ENCODE measurements at places on chromosomes 12 and 14.

- DNase-seq, result peak; percentile 97
Measured at GRCh38 chr12:95003213-95003920, at the start of gene NDUFA12. Gene NDUFA12, minus strand, starts transcription at chr12:95003697. Its CDS starts 17 bp downstream, at chr12:95003680.

GRCh38 chr14:92692822-92693226 lies 55.6 kb downstream of the LGMN start:
- DNase-seq, result no peak

DNA sequence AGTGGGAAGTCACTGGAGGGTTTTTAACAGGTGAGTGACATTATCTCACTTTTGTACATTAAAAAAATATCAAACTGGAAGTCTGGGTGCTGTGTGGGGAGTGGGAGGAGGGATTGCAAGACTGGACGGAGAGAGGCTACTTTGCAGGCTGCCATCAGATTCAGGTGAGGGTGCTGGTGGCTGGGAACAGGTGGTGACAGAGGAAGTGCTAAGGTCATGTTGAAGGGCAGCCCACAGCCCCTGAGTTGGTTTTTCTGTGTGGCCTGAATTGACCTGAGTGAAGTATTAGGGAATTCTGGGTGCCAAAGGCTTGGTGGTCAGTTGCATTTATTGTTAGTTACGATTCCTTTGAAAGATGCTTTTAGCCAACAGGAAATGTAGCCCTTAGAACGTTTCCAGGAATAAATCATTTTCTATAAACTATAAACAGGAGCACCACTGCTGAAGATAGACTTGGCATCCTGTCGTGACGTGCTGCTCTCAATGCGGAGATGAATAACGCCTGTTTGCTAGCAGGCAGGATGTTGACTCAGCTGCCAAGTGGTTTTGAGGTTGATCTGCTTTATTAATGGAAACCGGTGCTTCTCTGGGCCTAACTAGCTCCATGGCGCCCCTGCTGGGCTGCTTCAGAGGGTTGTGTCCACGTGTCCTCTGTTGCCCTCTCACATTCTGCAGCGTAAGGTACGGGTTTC lies 707.5 kb upstream of the TMEM132C start:
- DNase-seq, result peak; percentile 73

DNA sequence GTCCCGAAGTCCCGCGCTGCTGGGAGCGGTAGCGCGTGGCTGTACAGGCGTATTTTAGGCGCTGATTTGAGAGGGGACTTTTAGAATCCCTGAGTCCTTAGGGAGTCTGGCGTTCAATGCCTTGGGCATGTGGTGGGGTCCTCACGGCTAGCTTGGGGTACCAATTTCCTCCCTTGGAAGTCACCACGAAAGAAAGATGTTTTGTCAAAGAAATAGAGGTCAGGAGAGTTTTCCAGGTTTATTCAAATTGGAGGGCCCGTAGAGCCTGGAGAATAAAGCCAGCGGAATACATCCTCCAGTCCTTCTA lies 63.9 kb downstream of the KLHL28 start:
- no peak for DNase-seq

DNA sequence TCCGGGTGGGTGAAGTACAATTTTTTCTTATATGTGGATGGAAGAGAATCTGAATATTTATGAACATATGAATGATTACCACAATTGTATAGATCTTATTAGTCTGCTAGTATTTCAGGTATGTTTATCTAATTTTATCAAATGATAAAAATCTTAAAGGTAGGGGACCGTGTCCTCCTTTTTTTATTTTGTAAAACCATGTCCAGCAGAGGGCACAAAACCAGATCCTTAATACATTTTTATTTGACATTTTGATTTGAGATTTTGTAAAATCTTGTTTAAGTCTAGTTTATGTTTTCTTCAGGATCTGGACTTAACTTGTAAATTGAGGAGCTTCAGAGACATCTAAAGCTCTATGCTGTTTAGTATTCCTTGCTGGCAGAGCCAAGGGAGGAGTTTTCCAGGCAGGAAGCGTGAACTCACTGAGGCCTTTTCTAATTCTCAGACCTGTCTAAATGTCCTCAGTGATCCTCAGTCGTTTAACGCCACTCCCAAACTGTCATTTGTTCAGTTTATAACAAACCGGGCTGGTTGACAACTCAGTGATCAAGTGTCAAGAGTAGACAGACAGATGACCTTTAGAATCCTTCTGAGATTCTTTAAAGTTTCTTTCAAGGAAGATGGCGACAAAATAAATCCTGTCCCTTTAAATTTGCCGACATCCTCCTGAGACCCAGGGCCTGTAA lies 263.9 kb downstream of the KTN1 start:
- DNase-seq, result peak; percentile 24

DNA sequence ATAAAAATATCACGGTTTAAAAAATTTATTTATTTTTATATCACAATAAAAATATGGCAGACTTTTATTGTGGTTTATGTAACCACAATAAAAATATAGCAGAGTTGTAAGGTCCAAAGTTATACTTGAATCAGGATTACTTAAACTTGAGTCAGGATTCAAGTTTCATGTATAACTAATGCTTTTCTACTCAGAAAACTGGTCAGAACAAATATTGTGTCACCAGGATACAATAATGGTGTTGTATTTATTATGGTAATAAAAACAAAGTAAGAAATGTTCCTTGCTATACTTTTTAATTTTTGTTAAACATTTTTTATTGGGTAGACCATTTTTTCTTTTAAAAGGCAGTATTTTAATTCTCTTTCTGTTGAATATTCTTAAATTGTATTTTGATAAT lies 29.2 kb upstream of the EPS8 start:
- DNase-seq, result no peak

DNA sequence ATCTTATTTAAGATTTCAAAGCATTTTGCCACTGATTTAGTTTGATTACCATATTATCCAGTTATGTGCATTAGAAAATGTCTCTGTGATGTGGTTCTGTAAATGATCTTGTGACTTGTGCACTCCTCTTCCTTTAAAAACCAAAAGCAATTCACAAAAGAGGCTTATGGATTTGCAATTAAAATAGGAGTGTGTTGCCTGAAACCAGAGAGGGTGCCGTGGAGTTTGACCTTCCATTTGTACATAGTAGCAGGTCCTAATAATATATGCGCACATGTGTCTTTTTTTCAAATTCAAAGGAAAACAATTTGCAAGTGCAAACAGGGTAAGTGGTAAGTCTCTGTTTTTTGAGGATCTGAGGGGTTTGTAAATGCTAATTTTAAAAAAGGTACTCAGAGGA lies 470.9 kb downstream of the VRK1 start:
- DNase-seq, result no peak

GRCh38 chr14:100622708-100623485 lies 35.7 kb upstream of the BEGAIN start:
- no peak for DNase-seq

DNA sequence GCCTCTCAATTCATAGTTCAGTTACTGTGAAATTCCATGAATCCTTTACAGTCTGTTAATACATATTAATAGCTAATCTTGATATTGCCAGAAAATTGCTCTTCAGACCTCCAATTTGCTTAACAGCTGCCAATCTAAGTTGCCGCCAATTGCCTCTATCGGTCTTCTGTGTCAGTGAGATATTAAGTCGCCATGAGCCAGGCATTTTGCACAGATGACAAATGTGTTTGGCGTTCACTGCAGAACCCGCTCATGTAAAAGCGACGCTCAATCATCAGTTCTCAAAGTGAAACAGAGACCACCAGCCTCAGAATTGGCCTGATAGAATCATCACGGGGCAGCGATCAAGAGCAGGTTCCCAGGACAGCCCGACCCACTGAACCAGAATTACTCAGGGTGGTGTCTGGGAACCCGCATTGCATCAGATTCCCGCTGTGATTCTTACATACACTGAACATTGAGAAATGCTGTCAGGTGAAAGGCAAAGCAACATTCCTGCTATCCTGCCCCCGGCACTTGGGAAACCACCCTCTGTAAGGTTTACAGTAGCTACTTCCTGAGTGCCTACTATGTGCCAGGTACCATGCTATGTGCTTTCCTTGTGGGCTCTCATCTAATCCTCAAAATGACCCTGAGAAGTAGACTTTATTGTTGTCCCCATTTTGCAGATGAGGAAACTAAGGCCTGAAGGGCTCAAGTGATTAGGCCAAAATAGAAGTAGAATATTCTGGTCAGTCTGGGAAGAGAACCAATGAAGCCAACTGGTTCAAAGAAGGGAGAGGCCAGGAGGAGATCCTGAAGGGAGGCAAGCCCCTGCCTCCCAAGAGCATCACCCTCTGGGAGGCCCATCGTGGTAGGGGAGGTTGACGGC lies 216.4 kb downstream of the SLC41A2 start:
- DNase-seq, result no peak

DNA sequence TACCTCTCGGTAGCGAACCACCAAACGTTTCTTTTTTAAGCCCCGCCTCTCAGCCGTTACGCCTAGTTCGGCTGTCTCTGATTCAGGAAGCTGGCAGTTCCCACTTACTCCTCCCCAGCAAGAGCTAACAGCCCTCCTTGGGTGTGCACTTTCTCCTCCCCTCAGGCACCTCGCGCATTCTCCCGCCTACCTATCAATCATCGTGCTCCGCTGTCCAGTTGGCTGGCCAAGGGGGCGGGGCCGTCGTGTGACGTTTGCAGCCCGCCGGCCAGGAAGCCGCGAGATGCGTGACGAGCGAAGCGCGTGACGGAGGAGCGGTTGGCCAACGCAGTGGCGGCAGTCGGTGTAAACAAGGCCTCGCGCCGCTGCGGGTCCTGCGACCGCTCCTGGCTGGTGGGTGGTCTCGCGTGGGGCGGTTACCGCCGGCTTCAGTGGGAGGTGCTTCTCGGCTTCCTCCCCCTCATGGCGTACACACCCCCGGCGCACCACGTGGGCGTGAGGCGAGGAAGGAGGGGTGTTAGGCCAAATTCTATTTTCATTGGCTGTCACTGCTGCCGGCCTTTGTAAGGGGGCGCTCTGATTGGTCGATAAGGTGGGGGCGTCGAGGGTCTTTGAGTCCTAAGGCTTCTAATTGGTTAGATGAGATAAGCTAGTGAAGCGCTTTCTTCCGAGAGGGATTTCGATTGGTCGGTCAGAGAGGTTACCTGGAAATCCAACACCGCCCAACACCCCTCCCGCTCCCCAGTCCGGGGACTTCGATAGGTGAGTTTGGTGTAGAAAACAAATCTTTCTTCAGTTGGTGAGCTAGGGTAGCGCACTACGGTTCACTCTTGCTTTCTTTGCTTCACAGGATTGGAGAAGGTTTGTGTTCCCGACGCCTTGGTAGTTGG lies at the start of the genes DCAF11 and NRL:
DCAF11 (plus strand) TSS at position 246 of the 890 bp plus-strand sequence. CDS start 818 bp downstream, outside the sequence.
NRL (minus strand) TSS at position 418 of the 890 bp plus-strand sequence. CDS start 32,101 bp downstream, outside the sequence.
- DNase-seq, result peak; percentile 97

GRCh38 chr12:47767216-47767724 lies 5.8 kb upstream of the SLC48A1 start:
- DNase-seq, result no peak

GRCh38 chr14:91867316-91867988 lies at the start of gene TC2N:
Gene TC2N, minus strand, starts transcription at chr14:91867536. Its CDS starts 53,767 bp downstream, at chr14:91813769.
- no peak for DNase-seq

DNA sequence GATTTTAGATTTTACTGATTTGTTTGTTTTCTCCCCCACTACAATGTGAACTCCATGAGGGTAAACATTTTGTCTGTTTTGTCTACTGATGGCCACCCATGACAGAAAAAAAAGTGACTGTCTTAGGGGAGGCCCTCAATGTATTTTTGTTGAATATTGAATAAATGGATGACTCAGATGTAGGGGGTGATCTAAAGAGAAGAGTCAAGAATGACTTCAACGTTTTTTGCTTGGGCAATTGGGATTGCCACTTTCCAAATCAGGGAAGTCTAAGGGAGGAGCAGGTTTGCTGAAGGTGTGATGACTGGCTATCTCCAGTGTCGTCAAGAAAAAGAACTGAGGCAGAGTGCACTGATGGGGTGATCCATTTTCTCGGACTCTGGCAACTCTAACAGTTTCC lies 10.7 kb upstream of the PHC1 start:
- no peak for DNase-seq

- DNase-seq, result peak; percentile 79
Measured at GRCh38 chr12:101857043-101857558, 20.3 kb upstream of the DRAM1 start.

DNA sequence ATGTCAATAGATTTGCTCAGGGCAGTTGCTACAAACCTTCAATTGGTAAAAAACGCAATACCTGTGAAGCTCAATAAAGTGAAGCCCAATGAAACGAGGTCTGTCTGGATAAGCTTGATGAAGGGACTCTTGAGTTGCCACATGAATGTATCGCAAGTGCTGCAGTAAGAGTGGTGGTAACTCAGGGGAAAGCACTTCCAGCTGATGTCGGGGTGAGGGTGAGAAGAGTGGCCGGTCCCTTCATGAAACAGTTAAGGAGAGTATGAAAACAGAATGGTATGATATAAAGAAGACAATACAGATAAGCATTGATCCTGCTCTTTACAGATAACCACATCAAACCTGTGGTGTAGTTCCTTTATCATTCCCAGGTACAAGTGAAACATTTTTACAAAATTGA lies 83.4 kb upstream of the EVL start:
- no peak for DNase-seq

- DNase-seq, result no peak
Measured at GRCh38 chr14:103905842-103906456, 22.3 kb upstream of the TDRD9 start.

DNA sequence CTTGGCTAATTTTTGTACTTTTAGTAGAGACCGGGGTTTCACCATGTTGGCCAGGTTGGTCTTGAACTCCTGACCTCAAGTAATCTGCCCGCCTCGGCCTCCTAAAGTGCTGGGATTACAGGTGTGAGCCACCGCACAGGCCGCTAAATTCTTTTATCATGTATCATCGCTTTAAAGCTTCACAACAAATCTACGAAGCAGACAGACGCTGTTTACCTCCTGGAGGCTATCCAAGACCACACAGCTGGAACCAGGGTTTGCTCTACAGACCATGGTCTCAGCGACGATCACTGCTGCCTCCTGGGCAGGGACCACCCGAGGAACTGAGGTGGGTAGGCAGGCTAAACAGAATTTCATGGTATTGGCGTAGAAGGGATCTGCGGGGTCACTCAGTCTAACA lies 27.2 kb downstream of the KRT80 start:
- no peak for DNase-seq
